ENCODE measurements at places on chromosomes 4 and X.

DNA sequence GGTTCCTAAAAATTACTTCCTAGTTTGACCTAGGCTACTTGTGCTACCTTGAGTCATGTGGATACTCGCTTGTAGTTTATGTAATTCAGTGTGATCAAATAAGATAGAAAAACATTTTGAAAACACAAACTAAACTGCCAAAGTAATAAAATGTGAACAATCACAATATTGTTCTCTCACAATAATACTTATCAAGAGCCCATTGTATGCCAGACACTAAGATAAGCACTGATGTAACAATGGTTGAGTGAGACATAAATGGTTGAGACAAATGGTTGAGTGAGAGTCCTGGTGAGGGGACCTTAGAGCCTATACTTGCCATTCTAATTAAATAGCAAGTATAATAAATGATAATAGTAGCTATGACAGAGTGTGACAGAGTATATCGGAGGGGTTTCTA is 41.7 kb downstream of the RFC1 start:
- no peak for DNase-seq

- DNase-seq: no peak
These were observed 7.0 kb downstream of the APBB2 start for GRCh38 chr4:41207291-41207831.

DNA sequence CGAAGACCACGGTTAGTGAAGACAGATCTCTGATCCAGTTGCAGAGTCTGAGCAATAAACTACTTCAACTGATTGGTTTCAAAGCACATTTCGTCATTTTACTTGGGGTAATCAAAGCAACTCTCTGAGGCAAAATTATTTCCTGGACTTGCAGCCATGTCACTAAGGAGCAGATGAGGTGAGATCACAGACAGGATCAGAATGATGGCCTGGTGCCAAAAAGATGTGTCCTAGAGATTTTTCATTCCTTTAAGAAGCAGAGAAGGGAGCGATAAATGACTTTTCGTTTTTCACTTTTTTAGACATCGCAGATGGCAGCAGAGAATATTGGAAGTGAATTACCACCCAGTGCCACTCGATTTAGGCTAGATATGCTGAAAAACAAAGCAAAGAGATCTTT is 83.9 kb downstream of the PTTG2 start:
- DNase-seq: no peak

- DNase-seq: no peak
These were observed 21.0 kb upstream of the ANXA10 start for GRCh38 chr4:168071304-168071703.

DNA sequence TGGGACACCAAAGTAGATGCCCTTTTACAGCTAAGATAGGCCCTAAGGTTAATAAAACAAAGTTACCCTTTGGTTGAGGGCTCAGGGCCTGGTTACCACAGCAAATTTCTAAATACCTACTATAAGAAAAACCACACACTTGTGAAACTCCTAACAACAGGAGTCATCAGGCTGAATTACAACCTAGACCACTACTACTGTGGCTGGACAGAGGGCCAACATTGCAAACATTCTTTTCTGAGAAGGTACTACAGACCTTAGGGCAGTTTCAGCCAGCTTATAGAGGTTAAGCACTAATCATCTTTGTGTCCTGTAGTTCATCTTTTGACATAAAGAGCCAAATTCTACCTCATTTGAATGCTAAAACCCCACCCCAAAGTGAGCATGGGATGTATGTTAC is 504.0 kb downstream of the RAPGEF2 start:
- no peak for DNase-seq

DNA sequence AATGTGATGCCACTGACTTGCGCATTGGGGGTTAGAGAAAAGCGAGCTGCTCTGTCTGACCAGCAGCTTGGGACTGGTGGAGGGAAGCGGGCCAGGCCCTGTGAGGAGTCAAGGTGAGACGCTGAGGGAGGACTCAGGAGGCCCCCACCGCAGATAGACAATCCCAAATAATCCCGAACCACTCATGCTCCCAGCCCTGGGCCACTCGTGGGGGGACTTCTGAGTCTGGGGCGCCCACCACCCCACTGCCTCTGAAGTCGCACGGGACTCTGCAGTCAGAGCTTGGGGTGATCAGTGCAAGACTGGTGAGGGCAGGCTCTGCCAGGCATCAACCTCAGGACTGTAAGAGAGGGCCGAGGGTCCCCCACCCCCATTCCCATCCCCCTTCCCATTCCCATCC is 6.9 kb downstream of the MAGEA4 start:
- DNase-seq: no peak

GRCh38 chr4:73701116-73701515 is 39.3 kb upstream of the CXCL8 start:
- no peak for DNase-seq

DNA sequence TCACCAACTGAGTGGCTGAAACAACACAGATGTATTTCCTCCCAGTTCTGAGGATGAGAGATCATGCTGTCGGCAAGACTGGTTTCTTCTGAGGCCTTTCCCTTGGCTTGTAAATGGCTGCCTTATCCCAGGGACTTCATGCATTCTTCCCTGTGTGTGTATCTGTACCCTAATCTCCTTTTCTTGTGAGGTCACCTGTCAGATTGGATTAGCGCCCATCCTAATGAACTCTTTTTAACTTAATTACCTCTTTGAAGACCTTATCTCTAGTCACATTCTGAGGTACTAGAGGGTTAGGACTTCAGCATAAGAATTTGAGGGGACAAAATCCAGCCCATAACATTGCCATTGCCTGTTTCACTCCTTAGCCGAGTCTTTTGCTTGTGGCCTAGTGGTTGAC is 59.5 kb upstream of the TMEM150C start:
- no peak for DNase-seq

DNA sequence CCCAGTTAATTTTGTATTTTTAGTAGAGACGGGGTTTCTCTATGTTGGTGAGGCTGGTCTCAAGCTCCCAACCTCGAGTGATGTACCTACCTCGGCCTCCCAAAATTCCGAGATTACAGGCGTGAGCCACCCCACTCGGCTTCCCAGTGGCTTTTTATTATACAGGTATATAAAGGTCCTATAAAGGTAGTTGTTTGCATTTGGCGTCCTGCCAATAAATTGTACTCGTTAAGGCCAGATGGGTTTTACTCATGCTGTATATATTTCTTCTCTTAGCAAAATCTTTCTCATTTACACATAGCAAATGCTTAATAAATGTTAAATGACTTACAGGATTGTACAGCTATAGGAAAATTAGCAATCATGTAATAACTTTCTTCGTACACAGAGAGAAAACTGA is 6.9 kb downstream of the SHROOM3 start:
- DNase-seq: no peak

Data from mucosa of gallbladder (tissue), 1 donor.